ENCODE measurements at places on chromosomes 6 and 20.

DNA sequence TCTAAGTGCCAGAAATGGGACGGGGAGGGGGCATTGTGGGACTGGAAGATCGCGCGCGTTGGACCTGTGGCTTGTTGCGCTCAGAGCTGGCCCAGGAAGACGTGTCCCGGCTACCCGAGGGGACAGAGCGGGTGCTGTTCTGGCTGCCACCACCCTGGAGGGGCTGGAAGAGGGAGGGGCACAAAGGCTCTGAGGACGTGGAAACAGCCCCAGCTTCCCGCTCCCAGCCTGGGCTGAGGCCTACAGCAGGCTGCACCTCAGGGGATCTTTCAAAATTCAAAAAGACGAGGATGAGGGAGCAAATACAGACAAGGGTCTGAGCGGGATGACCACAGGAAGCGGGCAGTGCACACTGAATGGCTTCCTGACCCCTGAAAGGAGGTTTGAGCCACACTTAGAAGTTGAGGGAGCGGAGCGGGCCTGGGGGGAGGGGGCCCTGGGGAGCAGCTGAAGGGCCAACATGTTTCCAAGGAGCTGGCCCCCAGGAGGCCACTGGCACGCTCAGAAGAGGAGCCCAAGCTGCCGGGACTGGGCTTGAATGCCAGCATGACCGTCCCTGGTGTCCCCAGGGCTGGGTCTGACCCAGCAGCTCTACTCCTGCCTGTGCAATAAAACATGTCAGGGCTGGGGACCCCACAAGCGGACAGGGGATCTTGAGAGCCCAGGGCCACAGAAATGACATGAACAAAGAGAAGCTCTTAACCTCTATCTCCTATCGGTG lies 1.3 kb downstream of the OXT start:
- no peak for DNase-seq

DNA sequence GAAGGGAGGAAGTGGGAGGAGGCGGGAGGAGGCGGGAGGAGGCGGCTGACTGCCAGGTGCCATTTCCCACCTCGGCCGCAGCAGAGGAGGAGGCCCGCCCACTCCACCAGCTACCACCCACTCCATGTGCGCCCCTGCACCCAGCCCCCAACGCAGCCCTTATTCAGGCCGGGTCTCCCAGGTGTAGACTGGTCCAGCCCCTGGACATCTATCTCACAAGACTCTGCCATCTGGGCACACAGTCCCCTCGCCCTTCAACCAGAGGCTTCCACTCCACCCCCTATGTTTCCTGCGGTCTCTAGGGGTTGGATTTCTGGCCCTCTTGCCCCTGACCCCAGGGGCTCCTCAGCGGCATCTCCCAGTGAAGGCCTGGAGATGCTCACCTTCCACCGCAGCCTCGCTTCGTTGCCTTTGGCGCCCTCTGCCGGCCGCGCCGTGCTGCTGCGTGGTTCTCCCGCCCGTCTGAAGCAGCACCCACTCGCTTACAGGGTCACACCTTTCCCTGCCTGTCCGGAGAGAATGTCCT lies 32.6 kb upstream of the FAM83D start:
- DNase-seq, result peak; percentile 53

- DNase-seq, result peak; percentile 16
These were observed 40.8 kb upstream of the BMP5 start for GRCh38 chr6:55916188-55916587.

DNA sequence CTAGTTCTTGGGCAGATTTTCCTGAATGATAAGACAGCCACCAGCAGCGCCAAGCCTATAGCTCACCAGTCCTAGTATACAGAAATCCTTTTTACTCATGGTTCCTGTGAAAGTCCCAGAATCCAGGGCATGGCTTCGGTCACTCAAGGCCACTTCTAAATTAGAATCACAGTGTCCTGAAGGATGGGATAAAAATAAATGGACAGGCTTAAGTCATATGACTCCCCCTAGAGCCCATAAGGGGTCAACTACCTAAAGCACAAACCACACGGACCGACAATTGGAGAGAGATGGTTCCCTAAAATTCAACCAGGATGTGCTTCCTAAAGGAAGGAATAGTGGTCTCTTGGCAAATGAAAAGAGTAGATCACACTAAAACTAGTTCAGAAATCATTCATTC lies 404.1 kb upstream of the PLCB4 start:
- no peak for DNase-seq

DNA sequence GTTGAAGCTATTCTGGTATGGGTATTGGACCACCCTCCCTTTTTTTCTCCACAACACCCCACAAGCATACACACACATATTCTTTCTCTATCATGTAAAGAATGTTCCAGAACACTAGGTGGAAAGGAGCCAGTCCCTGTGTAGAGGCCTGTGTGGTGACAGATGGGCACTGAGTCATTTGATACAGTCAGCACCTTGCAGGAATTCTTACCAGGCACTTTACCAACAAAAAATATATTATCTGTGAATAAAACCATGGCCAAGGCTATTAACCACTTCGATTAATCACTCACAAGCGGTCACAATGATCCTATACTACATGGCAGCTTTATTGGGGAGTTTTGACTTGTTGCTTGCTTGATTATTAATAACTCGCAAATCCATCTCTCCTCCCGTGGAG lies 149.5 kb downstream of the BFSP1 start:
- DNase-seq, result peak; percentile 32

GRCh38 chr6:137358273-137358672 lies 135.9 kb downstream of the OLIG3 start:
- DNase-seq, result no peak

- peak; percentile 70 for DNase-seq
These were observed 84.9 kb downstream of the FBXO5 start for GRCh38 chr6:152897807-152898399.

- peak; percentile 77 for DNase-seq
These were observed 109.5 kb upstream of the CLDN20 start for GRCh38 chr6:155154158-155154830.

DNA sequence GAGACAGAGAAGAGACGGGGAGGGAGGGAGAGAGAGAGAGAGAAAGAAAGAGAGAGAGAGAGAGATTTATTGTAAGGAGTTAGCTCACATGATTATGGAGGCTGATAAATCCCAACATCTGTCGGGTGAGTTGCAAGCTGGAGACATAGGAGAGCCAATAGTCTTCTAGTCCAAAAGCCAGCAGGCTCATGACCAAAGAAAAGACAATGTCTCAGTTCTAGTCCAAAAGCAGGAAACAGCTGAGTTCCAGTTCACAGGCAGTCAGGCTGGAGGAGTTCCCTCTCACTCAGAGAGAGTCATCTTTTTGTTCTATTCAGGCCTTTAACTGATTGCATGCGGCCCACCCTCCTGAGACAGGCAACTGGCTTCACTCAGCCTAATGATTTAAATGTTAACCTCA lies 416.6 kb downstream of the PREX1 start:
- no peak for DNase-seq

DNA sequence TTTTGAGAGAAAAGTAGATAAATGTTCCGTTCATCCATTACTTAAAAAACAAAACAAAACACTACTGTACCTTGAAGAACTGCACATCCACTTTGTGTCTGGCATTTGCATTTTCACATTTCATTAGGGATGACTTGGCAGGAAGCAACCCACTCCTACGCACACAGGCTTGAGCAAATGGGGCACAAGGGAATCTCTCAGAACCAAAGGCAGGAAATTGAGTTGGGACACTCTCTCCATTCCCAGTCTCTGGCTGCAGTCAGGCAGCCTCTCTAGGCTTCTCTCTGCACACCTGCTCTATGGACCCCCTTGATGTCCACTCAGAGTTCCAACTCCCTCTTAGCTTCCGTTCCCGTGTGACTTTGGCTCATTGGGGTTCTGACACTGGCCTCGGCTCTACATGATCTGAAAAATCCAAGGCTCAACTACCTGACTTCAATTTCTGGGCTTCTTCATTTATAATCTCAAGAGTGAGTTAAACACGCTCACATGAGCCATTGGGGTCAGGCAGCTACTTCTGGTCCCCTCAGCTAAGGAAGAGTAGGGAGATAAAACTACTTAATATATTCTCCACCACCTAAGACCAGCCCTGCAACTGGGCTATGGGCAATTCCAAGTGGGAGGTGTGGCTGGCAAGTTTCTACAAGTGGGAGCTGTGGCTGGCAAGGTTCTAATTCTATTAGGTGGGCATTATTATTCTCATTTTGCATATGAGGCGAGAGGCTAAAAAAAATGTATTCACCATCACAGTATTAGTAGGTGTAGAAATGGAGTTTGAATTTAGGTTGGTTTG lies 251.9 kb downstream of the SOD2 start:
- no peak for DNase-seq

- no peak for DNase-seq
These were observed 5.8 kb upstream of the SRXN1 start for GRCh38 chr20:658731-659291.

DNA sequence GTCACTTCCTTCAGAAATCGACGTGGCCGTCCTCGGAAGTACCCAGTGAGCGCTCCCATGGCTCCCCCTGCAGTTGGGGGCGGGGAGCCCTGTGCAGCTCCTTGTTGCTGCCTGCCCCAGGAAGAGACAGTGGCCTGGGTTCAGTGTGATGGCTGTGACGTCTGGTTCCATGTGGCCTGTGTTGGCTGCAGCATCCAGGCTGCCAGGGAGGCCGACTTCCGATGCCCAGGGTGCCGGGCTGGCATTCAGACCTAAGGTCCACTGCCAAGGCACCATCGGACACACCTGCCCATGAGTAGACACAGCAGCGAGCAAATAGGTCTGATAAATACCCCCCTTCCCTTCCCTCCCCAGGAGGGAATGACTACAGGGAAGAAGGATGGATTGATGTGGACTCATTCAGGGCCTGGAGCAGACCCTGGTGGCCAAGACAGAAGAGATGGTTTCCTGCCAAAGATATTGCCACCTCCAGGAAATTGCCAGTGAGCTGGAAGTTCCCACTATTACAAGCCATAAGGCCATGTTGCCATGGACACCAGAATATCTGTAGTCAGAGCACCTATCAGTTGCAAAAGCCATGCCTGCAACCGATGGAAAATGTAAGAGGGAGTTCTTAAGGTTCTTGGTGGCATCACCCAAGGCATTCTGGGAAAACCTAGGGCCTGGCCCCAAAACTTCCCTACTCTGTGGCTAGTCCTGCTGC lies 4.2 kb downstream of the TCF19 start:
- DNase-seq, result no peak

GRCh38 chr20:48612335-48612734 lies 215.5 kb downstream of the PREX1 start:
- DNase-seq, result no peak

- peak; percentile 27 for DNase-seq
These were observed 91.0 kb downstream of the SCP2D1 start for GRCh38 chr20:18904624-18905023.

DNA sequence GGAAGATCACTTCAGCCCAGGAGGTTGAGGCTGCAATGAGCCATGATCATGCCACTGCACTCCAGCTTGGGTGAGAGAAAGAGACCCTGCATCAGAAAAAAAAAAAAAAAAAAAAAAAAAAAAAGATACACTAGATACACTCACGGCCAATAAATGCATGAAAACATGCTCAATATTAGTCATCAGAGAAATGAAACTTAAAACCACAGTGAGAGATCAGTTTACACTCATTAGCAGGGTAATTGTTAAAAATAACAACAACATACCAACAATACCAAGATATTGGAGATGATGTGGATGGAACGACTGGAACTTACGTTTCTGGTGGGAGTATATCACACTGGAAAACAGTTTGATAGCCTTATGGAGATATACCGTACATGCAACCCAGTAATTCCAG lies 29.9 kb downstream of the HS3ST5 start:
- DNase-seq, result no peak

DNA sequence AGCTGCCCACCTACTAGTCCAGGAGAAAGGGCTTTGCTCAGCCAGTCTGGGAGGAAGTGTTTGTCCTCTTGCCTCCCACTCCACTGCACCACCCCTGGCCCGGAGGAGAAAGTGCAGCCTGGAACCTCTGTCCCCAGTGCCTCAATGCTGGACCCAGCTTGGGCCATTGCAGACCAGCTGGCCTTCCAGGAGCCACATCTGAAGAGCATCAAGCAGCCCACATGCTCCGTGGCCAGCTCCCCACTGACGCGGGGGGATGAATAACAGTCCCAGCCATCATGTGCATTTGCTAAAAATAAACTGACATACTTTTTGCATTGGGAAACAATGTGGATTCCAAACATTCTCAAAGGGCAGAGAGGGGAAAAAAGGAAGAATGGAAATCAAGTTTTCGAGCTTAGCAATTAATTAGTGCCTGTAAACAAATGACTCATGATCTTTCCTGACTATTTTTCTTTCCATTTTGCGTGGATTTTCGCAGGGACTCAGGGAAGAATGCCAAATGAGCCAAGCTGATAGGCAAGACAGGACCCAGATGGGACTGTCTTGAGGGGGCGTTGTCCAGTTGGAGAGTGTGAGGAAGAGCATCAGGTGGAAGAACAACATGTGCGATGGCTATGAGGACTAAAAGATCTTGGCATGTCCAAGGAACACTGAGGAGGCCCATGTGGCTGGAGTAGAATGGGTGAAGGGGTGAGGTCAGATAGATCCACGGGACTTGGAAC lies 34.1 kb downstream of the CEBPB start:
- DNase-seq, result no peak

All from epithelial cell of esophagus (primary cell).